ENCODE measurements at places on chromosomes 6 and 20. TPM values are rescaled to one million over a fixed set of nuclear protein-coding genes. Genes with fewer than 3 reads are reported as not detected.

DNA sequence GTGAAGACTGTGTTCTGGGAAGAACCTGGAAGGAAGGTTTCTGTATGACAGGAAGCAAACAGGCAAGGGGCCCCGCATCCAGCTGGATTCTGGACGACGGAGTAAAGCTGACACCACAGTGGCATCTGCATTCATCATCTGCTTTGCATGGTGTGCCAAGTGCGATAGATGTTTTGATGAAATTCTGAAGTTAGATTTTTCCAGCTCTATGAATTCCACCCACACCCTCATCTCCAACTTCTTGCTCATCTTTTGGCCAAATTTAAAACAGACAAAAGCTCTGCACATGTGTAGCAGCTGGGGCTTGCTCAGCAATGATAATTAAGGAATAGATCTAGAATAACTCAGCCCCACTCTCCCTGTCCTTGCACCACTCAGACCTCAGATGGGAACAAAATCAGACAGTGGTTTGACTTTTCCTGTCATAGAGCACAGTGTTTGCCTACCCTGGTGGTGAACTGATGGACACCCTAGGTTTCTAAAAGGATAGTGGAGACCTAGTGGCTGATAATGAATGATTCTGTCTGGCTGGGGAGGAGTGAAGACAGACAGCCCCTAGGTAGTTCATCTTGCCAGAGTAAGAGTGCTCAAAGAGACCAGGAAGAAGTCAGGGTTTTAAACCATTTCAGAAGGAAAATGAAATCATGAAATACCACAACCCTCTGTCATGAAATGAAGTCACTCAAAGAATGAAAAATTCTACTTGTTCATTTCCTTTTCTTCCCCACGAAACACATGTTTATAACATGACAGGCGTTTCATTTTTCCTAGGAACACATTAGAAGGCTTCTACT, 85.8 kb downstream of the BCAS1 start:
- no peaks in the 10 kb centered on the region for H3K27me3 ChIP-seq
- no peak for DNase-seq
- no peak overlapping the region for H3K27ac ChIP-seq
- no peaks in the 10 kb centered on the region for H3K36me3 ChIP-seq

DNA sequence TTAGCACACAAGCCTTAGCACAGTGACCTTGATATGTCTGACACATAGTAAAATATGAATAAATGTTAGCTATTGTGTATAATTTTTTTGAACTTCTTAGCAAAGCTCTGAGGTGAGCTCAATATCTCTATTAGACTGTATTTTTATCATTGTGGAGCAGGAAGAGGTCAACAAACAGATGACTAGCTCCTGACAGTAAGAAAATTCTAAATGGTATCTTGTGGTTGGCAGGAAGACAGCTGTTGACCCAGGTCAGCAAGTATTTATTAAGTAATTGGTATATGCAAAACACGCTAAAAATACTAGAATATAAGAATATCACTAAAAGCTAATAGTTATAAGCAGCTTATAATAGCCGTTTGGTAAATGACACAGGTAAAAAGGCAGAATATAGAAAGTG, 77.5 kb upstream of the MARCKS start:
- H3K27me3 ChIP-seq: no peaks in the 10 kb centered on the region
- no peaks in the 10 kb centered on the region for H3K36me3 ChIP-seq
- H3K4me3 ChIP-seq: no peak overlapping the region
- DNase-seq: no peak
- peaks cover under 1% of the 10 kb centered on the region for H3K4me1 ChIP-seq

GRCh38 chr6:44003345-44004061, 123.7 kb downstream of the MRPL14 start:
- H3K36me3 ChIP-seq: no peaks in the 10 kb centered on the region
- H3K27me3 ChIP-seq: peaks cover 6% of the 10 kb centered on the region
- H3K4me1 ChIP-seq: peaks cover 32% of the 10 kb centered on the region
- H3K4me3 ChIP-seq: no peak overlapping the region
- DNase-seq: no peak

DNA sequence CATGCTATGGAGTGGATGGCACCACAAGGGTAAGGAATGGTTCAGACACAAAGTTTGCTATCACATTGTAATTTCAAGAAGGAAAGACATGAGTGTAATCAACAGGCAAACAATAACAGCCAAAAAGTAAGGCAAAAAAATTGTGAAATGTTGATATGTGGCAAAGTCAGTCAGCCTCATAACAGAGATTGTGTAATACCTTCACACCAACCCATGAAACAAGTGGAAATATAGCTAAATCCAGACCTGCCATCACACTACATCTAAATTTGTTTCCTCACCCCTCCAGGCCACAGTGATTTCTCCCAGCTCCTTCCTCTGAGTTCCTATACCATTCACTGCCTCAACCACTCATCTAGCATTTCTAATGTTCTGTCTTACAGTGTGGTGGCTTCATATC, 37.3 kb downstream of the SIM1 start:
- DNase-seq: no peak
- no peak overlapping the region for H3K27ac ChIP-seq
- peaks cover 34% of the 10 kb centered on the region for H3K4me1 ChIP-seq
- H3K36me3 ChIP-seq: peaks cover 41% of the 10 kb centered on the region
- H3K4me3 ChIP-seq: no peak overlapping the region
- no peaks in the 10 kb centered on the region for H3K27me3 ChIP-seq

Gene GJA1
- total RNA-seq: 87.0 TPM

Gene RIPPLY2
- total RNA-seq: not detected

Gene LCA5
- 3.8 TPM for total RNA-seq

Measured in HFFc6 (cell line).